ENCODE measurements at places on chromosomes 7 and 10.
A peak's percentile ranks its signal among the peaks of the same experiment; 100 is the strongest.

DNA sequence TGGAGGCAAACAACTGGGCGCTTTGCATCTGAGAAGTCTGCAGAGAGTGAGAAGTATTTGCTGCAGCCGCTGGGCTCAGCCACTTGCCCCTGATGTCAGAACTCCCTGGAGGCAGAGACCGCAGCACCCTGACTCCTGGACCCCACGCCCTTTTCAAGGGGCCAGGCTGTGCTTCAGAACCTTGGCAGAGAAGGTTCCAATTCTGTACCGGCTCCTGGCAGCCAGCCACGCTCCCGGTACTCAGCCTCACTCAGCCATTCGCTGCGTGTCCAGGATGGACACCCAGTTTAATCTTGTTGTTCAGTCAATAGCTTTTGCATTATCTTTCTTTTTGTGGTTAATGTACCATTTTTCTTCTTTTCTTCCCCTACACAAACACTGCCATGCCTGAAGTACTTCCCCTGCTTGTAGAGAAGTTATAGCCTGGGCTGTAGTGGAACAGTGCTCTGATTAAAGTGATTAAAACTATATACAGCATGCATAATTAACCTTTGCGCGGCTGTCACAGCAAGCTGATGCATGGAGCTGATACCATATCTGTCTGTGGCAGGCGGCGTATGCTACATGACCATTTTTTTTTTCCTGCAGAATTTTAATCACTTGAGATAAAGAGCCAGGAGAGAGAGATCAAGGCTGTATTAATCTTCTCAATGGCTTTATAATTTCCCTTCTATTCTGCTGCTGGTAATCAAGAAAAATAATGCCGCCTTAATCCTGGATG is 578.5 kb downstream of the SDK1 start:
- no peak for DNase-seq

DNA sequence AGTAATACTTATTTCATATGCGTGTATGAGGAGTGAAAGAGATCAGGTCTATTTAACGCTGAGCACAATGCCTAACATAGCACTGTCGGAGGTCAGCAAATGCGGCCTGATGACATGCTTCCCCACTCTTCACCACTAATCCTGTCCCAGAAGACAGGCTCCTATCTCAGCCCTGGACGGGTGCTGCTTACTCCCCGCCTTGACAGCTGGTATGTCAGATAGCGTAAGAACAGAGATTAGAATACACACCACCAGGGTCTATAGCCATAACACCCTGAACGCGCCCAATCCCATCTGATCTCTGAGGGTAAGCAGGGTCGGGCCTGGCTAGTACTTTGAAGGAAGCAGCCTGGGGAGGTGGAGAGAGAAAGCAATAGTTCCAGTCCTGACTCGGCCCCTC is 32.3 kb upstream of the TM9SF3 start:
- no peak for DNase-seq

DNA sequence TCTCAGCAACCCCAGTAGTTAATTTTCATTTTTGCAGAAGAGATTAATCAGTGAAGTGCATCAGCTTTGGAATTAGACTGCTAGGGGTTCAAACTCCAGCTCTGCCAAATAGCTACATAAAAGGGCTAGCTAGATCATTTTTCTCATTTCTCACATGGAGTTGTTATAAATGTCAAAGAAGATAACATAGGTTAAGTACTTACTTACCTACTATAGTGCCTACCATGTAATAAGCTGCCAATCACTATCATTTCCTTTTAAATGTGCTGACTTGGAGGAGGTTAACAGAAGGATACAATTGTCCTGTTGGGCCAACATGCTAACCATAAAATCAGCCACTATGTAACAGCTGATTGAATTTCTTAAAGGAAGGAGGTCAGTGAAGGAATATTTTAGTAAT is 40.7 kb downstream of the KDM7A start:
- no peak for DNase-seq

DNA sequence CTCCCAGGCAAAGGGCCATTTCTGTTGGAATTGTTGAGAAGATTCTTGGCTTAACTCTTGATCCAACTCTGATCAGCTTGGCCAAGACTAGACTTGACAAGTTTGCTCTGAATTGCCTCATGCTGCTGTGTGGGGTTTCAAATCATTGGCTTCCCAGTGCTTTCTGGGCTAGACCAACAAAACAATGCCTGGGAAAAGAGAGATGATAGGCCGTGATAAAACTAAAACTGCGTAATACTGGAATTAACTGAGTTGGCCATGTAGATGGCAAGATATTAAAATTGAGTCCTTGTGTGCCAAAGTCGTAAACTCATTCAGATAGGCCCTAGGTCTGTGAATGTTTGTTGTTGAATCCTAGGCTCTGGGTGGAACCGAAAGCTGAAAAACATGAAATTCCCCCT is 222.6 kb downstream of the MGMT start:
- DNase-seq, result no peak

- DNase-seq, result no peak
Observed at GRCh38 chr10:110442746-110443145, 55.0 kb upstream of the DUSP5 start.

GRCh38 chr7:128255271-128255670 is 14.2 kb downstream of the LEP start:
- no peak for DNase-seq

- DNase-seq, result no peak
Observed at GRCh38 chr7:7772397-7772821, 54.0 kb upstream of the RPA3 start.

DNA sequence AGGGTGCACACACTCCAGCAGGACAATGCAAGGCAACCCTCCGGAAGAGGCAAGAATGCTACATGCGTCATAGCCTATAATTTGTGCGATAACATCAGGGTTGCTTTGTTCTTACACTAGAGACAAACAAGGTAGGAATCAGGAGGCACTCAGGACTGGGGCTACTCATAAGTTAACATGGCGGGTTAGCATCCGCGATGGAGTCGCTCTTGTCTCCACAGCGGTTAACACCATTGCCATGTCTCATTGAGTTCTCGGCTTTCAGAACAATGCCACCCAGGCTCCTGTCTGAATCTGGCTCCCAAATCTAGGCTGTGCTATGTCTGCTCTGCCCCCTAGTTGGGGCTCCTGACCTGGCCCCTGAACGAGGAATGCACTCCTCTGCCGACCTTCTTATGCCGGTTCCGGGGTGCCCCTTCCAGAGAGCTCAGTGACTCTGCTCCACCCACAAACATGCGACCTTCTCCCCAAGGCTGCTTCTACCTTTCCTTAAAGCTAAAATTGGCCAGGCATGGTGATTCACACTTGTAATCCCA is 24.9 kb upstream of the SLF2 start:
- DNase-seq, result no peak

DNA sequence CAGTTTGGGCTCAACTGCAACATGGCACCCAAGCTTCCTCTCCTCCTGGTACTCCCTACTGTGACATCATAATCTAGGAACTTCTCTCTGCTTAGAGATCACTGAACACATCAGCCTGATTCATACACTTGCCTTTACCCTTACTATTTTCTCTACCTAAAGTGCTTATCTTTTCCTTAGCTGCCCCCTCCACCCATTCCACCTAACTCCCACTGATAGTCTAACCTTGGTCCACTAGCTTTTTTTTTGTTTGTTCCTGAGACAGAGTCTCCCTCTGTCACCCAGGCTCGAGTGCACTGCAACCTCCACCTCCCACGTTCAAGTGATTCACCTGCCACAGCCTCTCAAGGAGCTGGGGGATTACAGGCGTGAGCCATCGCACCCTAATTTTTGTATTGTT is 15.9 kb downstream of the CUL2 start:
- DNase-seq, result no peak

DNA sequence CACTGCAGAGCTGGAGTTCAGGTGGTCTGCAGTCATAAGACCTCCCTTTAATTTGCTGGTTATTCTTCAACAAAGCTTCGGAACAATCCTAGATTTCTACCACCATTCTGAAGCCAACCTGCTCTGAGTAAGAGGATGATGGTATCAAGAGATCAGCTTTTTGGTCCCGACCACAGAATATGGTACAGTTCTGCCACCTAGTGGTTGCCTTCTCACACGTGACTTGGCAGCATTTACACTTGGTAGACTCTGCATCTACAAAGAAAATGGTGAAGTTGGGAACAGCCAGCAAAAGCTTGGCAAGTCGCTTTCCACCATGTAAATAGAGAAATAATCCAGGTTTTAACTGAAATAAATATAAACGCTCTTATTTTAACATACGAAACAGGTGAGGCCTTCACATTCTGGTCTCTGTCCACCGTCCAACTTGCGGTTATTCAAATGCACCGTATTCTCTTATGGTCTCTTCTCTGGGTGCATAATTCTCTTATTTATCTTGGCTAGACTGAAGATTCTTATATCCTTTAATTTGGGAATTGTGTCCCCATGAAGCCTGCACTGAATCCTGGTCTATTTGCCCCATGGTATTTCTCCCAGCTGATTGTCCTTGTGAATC is 173.9 kb upstream of the GRM3 start:
- DNase-seq, result peak; percentile 22

DNA sequence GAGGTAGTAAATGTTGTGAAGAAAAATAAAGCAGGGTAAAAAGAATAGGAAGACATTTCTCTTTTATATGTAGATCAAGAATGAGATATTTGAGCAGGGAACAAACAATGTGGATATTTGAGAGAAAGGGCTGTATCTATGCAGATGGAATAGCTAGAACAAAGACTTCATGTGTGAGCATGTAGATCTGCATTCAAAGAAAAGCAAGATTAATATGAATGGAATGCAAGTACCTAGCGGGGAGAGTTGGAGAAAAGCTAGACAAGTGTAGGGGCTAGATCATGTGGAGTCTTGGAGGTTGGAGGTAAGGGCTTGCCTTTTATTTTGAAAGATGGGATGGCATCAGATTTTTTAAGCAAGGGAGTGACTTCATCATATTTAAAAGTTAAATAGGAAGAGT is 27.1 kb downstream of the SHOC2 start:
- no peak for DNase-seq

DNA sequence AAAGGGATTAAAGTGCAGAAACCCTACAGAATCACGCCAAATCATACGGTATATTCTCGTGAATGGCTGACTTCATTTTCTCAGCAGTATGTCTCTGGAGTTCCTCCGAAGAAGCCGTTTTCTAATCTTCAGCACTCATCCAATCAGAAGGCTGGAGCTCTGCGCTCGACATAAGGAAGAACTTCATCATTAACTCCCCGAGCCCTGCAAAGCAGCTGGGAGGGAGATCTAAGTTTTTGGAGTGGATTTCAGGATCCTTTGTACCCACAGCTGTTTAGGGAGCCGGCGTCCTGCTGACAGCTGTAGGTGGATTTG is 40.7 kb upstream of the SDK1 start:
- no peak for DNase-seq

DNA sequence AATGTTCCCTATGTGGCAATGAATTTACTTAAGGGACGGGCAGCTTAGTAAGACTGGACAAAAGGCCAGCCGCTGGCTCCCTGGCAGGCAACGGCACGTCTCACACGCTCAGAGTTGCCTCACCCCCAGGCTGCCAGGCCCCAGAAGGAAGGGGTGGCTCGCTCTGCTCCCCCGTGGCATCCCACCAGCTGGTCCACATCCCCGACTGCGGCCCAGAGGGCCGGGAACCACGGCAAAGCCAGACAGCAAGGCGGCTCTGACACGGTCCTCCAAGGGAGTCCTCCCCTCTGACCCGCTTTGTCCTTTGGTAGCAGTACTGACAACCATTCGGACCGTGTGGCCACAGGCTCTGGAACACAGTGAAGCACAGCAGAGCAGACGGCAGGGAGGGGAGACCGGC is 34.1 kb downstream of the NUDT1 start:
- DNase-seq, result no peak

DNA sequence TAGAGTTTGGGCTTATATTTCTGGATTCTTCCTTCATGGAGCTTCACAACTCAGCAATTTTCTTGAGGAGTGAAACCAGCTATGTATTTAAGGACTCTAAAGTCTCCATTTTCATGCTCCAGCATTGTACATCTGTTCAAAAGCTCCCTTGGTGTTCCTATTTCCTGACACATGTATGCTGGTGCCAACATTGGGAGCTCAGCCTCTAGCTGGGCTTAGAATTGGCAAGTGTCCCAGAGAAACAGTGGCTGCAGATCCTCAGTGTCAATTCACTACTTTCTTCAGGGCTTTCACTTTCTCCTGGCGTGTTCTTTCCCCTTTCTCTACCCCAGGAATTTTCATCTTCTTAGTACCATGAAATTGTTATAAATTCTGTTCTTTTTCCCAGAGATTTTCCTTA is 103.1 kb downstream of the ZNF467 start:
- no peak for DNase-seq

DNA sequence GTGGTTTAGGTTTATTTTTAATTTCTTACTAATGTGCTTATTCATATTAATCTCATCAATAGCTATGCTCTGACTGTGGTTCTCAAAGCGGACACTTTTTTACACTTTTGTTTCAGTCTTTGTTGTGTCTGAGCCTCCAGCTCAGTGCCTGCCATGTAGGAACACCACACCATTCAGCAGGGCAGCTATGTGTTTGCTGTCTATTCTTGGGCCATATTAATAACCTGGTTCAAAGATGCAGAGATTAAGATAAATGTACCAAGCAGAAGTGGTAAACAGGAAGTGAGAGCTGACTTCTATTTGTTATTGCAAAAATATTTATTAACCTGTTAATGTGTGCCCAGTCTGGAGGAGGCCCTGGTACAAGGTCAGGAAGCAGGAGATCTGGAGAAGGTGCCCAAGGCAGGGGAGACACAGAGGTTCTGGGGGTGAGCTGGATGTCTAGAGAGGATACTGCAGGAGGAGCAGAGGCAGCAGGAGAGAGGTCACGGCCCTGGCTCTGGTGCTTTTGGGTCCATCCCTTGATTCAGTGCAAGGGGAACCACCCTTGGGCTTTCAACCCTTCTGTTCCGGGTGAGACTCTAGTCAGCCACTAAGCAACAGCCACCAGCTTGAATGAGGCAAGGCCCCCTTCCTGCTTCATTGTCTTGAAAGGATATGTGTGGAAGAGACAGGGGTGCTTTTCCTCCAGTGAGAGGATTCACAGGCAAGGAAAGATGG is 1.9 kb downstream of the TBXAS1 start:
- no peak for DNase-seq

DNA sequence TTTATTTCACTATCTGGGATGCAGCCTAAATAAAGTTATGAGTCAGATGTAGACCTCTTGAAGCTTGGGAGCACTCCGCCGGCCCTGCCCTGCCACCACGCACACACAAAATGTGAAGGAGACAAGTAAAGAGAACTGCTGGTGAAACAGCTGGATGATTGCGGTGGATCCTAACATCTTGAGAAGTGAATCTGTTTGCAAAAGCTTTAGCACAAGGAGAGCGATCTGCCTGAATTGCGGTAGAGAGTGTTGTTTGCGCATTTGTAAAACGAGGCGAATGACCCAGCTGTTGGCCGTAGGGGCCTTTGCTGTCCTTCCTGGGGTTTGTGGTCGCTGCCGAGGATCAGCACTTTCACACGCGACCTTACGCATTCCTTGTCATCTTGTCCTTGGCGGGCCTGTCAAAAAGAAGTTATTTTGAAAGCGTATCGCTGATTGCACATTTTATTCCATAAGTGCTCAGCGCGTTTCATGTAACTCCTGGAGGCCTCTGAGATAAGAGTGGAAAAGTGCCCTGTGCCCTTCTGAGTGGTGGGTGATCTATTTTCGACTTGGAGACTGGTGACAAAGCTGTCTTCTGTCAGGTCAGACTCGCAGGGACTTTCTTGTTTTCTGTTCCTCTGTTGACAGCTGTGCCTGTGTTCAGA is 40.8 kb downstream of the RBM20 start:
- no peak for DNase-seq

All from activated naive CD8-positive, alpha-beta T cell treated with anti-CD3 and anti-CD28 coated beads for 36 hours (primary cell).